ENCODE measurements at places on chromosomes 2 and 18.
A peak's percentile ranks its signal among the peaks of the same experiment; 100 is the strongest.

DNA sequence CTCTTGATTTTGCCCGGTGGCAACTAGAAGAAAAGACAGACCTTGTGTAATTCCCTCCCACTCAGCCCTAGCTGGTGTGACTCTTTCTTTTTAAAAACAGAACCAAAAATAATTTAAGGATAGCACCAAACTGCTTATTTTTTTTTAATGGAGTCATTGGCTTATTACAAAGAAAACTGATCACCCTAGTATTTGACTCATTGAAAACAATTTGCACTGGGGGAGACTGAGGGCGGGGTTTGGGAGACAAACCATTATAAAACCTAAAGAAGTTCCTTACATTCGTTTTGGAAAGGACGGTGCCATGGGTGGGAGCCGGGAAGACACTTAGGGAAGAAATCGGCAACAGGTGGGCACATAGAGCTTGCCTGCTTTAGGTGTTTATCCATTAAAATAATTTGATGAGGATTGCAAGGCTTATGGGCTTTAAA is 2.5 kb downstream of the PAX3 start:
- no peak for DNase-seq

- no peak for DNase-seq
Measured at GRCh38 chr2:157052685-157053224, 204.8 kb upstream of the GALNT5 start.

DNA sequence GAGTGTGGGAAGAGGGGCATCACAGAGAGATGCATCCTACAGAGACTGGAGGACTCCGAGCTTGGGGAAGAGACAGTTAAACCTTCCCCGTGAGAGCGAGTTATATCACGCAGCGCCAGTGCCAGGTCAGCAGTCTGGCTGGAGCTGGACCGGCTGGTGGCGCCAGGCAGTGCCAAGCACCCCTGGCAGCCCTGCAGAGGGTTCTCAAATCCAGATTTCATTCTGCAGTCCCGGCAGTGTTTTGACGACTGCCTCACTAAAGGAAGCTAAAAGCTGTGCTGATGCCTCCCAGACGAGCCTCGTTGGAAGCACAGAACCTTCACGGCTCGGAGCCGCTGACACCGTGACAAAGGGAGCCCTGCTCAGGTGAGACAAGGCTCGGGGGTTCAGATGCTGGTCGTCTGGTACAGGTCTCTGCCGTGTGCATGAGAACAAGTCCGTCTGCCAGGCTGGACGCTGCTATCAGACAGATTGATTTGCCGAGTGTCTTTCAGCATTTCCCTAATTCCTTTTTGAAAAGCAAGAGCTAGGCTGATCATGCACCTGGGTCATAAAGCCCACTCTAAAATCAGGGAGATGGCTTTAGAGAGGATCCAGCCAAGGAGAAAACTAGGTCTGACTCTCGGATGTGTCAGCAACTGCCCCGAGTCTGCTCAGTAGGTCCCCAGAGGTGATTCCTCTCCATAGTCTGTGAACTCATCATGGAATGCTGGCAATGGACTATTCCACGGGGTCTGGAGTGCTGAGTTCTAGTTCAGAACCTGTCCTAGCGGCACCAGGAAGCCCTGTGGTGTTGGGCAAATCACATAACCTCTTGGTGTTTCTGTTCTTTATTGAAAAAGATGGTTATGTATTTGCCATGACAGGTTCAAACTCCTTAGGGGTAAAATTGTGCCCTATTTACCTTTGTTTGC is 240.6 kb downstream of the SOX11 start:
- DNase-seq = no peak

DNA sequence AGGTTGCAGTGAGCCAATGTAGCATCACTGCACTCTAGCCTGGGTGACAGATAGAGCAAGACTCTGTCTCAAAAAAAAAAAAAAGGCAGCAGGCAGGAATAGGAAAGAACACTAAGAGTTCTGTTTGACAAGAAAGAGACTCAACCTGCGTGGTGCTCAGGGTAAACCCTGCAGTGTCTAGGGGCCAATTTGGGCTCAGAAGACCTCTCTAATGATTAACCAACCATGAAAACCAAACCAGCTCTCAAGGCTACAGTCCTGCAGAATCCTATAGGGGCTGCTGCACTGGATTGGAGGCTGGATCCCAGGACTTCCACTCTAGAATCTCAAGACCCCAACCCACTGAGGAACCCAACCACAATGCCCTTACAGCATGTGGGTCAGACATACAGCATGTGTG is 2.4 kb downstream of the TRABD2A start:
- DNase-seq = no peak

DNA sequence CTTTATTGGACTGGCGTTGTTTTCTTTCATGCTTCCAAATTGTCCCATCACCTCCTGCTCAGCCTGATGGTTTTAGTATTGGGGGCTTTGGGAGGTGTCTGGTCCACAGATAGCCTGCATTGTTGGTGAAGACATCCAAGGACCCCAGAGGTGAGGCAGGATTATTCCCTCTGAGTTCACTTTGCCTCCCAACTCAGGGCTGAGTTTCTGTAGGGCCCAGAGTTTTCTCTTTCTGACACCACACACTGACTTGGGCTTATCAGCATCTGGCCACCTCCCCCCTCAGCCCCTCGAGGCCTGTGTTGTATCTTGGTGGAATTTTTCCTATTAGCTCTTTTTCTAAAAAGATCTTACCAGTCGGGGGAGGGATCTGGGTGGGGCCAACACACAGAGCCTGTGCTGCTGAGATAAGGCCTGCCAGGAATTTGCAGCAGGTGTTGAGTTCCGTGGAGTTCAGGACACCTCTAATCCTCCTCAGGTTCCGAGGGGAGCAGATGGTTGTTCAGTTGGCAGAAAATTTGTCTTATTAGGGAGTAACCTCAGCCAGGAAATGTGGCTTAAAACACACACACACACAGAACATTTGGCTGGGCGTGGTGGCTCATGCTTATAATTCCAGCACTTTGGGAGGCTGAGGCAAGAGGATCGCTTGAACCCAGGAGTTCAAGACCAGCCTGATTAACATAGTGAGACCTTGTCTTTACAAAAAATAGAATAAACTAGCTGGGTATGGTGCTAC is 7.3 kb downstream of the EMILIN2 start:
- DNase-seq = no peak

DNA sequence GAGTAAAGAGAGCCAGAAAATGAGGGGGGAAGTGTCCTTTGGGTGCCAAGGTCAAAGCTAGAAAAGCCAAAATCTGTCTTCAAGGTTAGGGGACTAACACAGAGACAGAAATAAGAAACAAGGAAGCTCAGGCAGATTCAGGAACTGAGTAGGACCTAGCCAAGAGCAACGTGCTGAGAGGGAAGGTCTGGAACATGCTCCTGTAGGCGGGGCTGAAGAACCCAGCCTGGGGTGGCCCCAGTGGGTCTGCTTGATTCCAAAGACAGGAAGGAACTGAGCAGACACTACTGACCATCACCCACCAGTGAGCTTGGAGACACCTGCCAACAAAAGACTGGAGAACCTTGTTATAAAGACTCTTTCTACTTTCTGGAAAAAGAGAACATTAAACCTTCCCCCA is 105.1 kb downstream of the SP3 start:
- DNase-seq = no peak

DNA sequence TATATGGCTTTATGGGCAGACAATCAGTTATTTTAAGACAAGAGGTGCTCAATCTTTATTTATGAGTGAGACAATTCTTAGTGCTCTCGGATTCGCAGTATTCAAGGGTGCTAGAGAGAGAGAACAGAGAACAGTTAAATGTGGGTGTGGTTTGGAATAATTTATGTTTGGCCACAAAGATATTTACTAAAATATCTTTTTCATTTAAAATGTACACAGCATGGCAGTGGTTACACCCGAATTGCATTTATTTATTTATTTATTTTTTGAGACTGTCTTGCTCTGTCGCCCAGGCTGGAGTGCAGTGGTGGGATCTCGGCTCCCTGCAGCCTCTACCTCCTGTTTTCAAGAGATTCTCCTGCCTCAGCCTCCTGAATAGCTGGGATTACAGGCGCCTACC is 109.2 kb downstream of the CDCA7 start:
- no peak for DNase-seq

DNA sequence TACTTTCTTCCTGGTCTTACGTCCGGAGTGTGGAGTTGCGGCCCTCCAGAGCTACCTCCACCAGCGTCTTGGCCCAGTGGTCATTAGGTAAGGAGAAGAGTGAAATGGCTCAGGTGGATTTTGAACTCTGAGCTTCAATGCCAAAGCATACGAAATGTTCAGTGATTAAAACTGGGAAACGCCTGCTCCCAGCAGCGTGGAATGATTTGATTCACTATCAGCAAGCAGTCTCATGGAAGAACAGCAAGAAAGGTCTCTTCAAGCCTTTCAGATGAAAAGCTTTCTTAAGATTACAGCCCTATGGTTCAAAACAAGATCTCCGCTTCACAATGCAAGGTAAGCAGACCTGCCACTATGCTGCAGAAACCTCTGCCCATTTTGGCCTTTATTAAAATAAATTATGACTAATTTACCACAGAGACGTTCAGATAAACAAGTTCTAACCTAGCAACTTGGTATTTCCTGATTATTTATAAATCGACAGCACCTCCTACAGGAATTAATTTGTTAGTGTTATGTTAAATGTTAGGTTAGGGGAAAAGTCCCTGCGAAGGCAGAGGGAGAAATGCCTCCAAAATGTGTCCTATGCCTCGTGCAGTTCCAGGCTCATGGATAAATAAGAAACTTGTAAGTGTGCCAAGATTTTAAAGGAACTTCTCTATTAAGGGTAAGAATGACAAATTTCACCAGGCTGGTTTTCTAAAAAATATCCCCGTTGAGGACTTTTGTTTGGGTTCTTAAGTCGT is 10.1 kb downstream of the SP9 start:
- peak; percentile 27 for DNase-seq

DNA sequence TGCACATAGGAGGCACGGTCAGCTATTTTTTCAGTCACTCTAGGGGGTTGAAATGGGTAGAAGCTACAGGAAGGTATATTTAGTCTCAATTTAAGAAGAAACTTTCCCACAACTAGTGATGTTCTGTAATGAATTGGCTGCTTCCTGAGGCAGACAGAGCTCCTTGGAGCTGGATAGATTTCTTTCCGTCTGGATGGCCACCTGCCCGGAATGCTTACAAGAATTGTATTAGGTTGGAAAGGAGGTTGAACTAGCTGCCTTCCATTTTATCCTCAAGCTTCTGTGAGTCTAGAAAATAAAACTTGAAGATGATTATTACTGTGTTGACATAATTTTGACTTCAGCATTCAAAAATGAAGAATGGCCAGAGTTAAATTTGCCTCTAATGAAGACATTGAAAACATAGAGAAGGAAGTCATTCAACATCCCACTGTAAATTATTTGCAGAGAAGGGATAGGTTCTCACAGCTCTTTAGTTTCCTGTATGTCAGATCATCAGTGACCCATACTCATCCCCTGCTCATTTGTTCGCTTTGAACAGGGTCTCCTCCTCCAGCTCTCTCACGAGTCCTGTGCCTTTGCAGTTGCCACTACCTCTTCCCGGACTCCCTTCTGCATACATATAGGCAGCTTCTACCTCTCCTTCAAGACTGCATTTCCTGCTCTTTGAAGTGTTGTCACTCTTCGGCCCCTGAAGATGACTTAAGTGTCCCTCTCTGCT is 88.8 kb downstream of the CRIM1 start:
- DNase-seq = no peak

DNA sequence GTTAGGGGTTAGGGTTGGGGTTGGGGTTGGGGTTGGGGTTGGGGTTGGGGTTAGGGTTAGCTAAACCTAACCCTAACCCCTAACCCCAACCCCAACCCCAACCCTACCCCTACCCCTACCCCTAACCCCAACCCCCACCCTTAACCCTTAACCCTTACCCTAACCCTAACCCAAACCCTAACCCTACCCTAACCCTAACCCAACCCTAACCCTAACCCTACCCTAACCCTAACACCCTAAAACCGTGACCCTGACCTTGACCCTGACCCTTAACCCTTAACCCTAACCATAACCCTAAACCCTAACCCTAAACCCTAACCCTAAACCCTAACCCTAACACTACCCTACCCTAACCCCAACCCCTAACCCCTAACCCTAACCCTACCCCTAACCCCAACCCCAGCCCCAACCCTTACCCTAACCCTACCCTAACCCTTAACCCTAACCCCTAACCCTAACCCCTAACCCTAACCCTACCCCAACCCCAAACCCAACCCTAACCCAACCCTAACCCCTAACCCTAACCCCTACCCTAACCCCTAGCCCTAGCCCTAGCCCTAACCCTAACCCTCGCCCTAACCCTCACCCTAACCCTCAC is 24.1 kb upstream of the RABL2A start:
- no peak for DNase-seq

DNA sequence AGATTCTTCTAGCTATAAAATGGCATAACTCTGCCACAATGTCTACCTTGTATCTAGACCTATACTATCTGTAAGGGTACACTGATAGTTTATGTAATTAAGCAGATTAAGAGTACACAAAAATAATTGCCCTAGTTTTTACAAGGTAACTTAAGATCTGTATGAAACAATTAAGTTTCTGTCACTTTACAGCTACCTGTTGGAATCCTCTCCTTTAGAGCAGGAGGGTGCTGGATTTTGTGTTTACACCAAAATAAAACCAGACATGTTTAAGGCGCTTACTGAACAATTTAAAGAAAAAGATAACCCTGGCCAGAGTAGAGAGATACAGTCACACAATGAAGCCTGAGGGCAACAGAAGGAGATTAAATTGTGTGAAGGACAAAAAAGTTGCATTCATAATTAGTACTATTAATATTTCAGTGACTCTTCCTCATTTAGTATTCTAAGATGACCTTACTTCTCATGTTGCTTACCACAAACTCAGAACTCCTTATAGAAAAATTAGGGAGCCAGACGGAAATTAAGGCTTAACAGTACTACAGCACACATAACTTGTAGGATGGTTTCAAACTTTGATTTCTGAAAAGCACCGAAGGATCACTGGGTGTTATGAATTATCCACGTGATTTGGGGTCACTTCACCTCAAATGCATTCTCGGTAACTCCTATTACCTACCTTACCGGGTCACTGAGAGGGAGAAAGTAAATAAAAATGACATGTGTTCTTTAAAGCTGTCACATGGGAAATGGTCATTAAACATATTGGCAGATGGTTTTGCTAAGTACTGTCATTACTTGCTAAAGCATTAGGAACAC is 1.0 kb downstream of the DARS1 start:
- no peak for DNase-seq

GRCh38 chr2:151189125-151189524 is 72.5 kb downstream of the RBM43 start:
- no peak for DNase-seq

DNA sequence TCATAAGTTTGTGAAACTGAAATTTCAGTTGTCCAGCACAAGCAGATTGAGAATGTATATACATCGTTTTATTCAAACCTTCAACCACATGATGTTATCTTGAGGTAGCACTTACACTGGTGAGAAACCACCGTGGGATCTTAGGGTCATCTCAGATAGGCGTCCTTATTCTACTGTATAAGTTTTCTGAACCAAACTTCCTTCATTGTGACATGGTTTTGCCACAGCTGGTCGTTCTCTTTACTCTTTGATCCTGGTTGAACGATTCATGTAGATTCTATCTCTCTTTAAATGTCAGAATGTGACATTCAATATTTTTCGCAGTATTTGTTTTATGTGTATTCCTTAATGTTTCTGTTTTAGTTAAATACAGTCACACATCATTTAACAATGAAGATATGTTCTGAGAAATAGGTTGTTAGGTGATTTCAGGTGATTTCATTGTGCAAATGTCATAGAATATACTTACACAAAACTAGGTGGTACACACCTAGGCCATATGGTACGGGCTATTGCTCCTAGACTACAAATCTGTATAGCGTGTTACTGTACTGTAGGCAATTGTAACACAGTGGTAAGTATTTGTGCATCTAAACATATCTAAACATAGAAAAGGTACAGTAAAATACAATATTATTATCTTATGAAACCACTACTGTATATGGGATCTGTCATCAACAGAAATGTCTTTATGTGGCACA is 17.9 kb upstream of the ARHGAP25 start:
- DNase-seq = no peak

- DNase-seq = no peak
Measured at GRCh38 chr2:163723881-163724280, 11.9 kb downstream of the FIGN start.
